ENCODE measurements at places on chromosomes 2 and 18.

DNA sequence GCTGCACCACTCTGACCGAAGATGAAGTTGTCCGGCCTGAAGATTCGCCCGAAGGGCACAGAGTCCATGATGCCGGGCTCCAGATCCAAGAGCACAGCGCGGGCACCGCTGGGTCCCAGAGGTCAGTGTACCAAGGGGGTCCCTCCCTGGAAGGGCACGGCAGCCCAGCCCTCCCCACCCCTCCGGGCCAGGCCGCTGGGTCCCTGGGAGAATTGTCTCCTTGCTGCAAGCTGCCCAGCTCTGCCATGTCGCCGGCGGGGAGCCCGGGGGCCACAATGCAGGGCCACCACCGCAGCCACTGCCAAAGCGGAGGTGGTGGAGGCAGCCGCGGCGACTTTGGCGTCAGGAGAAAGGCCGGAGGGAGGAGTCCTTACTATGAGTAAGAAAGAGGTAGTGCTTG, 189.5 kb upstream of the CYRIA start:
- no peak for DNase-seq

DNA sequence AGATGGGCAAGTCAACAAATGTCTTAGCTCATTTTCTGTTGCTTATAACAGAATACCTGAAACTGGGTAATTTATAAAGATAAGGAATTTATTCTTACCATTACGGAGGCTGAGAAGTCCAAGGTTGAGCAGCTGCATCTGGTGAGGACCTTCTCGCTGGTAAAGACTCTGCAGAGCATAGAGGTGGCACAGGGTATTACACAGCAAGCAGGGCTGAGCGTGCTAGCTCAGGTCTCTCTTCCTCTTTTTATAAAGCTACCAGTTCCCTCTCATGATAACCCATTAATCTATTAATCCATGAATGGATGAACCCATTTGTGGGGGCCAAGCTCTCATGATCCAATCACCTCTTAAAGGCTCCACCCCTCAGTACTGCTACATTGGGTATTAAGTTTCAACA, 109.1 kb downstream of the CDK15 start:
- DNase-seq = no peak

GRCh38 chr2:239756031-239756789, 268.9 kb downstream of the NDUFA10 start:
- no peak for DNase-seq

- DNase-seq = no peak
Measured at GRCh38 chr2:124131276-124131675, 106.2 kb downstream of the CNTNAP5 start.

DNA sequence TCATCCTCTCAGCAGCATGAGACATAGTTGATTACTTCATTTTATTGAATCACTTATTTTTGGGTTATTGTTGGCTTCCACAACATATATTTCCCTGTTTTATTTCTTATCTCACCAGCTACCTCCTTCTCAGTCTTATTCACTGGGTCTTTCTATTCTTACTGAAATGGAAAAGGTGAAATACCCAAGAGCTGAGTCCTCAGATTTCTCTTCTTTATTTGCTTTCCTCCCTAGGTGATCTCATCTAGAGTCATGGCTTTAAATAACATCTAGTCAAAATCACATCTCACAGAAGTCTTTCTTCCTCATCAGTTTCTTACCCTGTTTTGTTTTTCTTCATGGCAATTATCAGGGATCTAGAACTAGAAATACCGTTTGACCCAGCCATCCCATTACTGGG, 105.0 kb upstream of the RBBP8 start:
- no peak for DNase-seq

All from neural crest cell (in vitro differentiated cells).